ENCODE measurements at places on chromosomes 6 and 20.

DNA sequence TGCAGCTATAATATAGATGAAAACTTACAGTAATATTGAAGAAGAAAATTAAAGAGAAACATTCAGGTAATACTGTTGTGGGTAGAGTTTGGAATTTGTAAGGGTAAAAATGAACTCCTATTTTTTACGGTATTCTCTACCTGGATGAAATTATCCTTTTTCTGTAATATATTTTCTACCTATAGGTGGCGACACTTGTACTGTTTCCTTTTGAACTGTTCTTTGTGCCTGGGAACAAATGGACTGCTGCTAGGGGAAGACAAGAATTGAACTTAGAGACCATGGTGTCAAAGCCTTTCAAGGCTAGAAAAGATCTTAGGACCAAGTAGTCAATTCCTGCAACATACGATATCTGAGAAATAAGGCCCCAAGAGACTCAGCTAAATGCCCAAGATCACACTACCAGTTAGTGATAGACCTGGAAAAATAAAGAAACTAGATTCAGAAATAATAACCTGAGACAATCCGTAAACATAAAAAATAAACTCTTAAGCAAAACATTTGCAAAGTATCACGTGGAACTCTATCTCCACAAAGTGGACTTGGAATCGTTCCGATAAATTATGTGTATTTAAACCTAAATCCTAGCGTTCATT, 383.8 kb downstream of the TFAP2A start:
- DNase-seq, result no peak

DNA sequence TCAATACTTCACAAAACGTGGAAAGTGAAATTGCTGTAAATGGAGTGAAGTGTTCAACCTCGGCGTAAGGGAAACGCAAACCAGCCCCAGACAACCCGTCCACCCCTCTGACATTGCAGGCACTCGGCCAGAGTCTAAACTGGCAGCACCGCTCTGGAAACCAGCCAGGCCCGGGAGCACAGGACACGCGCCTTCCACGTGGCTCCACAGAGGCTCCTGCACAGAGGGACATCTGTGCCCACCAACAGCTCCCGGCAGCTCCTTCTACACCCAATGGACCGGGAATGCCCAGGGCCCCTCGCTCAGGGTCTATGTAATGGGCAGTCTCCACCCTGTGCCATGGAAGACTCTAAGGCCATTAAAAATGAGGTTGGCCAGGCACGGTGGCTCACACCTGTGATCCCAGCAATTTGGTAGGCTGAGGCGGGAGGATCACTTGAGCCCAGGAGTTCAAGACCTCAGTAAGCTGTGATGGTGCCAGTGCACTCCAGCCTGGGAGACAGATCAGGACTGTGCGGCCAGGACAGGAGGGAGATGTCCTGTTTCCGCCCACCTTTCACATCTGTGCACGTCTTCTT, 3.4 kb upstream of the HELZ2 start:
- no peak for DNase-seq

GRCh38 chr20:44406572-44407137, 51.2 kb downstream of the HNF4A start:
- no peak for DNase-seq

GRCh38 chr6:119037941-119038623, 40.4 kb downstream of the FAM184A start:
- DNase-seq, result no peak

- no peak for DNase-seq
Observed at GRCh38 chr6:82720992-82721391, 344.6 kb downstream of the UBE3D start.

- DNase-seq, result no peak
Observed at GRCh38 chr6:7148100-7148822, 40.5 kb downstream of the RREB1 start.

DNA sequence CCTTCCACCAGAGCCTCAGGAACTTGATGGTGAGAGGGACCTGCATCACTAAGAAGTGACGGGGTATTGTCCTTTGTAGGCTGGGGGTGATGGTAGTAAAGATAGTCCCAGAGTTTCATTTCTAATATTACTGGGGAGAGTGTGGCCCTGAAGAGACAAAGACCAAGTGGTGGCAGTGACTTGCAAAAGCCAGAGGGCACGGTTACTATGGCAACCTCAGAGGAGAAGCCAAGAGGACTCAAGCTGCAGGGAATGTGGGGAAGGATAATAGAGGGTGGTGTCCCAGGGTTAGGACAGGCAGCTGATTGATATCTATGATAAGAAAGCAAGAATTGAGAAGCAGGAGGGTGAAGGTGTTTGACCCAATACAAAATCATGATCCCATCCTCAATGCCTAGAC, 42.5 kb downstream of the HLA-G start:
- DNase-seq, result no peak

DNA sequence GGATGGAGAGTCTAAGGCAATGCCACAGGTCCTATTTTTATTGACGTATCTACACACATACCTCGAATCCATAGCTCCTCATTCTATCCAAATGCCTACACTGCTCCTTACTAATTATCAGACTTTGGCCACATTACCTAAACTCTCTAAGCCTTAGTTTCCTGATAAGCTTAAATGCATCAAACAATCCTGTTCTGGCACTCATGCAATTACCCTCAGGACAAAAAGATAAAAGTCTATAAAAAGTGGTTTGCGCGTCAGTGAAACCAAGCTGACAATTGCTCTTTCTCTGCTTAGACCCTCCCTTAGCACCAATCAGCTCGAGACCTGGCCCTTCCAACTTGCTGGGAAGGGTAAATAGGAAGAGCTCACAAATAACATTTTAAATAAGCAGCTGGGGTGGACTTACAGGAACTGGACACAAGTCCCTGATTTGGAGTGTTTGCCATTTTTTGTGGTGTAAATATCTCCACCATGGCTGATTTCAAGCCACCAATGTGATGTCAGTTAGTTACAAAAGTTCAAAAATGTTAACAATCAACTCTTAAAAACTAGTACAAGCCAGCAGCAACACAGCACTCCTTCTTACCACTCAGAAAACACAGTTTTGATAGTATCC, 7.2 kb upstream of the PLEKHG1 start:
- no peak for DNase-seq

DNA sequence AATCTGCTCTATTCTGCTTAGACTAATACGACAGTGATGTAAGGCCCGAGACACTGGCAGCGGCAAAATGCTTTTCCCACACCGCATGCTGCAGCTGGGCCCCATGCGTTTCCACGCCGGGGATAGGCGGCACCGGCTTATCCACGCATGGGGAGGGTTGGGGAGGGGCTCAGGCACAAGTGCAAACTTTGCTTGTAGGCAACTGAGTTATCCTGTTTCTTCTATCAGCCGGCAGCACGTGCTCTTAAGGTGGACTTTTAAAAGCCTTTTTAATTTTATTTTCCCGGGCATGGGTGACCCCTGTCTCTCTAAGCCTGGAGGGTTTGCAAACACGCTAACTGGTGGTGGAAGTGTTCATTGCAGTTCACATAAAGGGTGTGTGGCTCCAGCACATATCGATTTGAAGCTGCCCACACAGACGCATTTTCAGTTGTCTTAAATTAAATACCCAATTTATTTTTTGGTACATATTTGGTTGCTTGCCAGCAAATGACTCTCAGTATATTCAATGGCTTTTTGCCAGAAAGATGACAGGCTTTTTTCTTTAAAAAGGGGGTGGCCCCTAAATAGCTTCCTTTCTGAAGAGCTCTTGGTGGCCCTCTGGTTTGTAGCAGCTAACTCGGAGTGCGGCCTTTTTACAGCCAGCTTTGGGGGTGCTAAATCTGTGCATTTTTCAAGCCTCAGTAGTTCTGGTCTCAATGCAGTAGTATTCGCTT, 561.8 kb upstream of the AGPAT4 start:
- peak; percentile 52 for DNase-seq

GRCh38 chr6:42498473-42499128, 46.9 kb upstream of the TRERF1 start:
- no peak for DNase-seq

- DNase-seq, result no peak
Observed at GRCh38 chr20:607476-607875, 2.6 kb downstream of the TCF15 start.

DNA sequence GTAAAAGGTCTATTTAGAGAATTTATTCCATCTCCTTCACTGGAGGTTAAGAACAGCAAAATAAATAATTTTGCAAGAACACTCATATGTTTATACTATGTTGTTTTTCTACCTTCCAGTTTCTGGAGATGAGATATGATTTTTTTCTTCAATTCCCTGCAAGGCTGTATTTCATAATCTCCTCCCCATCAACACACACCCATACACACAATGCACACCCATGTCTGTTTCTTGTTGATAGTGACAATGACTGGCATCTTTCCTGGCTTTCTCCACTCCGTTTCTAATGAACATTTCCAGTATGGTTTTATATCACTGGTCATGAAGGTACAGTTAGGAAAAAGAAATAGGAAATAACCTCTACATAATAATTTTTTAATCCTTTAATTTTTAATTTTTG, 202.1 kb downstream of the ARHGAP18 start:
- no peak for DNase-seq

- DNase-seq, result no peak
Observed at GRCh38 chr6:87902383-87902782, 145.3 kb upstream of the SPACA1 start.

DNA sequence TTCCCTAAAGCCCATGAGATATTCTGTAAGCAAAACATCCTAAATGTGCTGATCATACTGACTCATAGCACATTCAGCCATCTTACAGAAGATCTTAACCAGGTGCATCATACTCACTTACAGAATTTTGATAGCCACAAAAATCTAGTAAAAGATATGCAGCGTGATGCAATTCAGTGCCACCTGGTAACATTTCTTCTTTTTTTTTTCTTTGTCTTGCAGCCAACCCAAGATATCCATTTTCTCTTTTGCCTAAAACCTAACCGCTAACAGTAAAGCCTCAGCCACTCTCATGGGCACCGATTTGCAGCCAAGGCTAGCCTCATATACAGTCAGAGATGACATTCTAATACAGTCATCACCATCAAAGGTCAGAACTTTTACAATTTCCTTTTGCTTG, 293.3 kb downstream of the HACE1 start:
- DNase-seq, result no peak

DNA sequence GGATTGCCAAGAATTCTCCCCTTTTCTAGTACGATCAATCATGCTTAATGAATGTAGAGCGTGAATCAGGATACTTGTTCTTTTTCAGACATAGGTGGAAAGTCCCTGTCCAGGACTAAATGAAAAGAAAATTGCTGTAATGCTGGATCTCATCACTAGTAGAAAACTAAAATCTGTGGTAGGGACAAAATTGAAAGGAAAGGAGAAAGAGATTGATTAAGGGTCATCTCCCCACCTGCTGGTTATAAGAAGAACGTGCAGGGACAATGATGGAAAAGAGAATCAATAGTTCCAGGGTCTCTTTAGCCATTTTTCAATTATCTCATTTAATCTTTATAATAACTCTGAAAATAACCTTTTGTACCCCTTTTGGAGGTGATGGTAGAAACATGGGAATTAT, 18.7 kb upstream of the HLA-DRB1 start:
- no peak for DNase-seq

DNA sequence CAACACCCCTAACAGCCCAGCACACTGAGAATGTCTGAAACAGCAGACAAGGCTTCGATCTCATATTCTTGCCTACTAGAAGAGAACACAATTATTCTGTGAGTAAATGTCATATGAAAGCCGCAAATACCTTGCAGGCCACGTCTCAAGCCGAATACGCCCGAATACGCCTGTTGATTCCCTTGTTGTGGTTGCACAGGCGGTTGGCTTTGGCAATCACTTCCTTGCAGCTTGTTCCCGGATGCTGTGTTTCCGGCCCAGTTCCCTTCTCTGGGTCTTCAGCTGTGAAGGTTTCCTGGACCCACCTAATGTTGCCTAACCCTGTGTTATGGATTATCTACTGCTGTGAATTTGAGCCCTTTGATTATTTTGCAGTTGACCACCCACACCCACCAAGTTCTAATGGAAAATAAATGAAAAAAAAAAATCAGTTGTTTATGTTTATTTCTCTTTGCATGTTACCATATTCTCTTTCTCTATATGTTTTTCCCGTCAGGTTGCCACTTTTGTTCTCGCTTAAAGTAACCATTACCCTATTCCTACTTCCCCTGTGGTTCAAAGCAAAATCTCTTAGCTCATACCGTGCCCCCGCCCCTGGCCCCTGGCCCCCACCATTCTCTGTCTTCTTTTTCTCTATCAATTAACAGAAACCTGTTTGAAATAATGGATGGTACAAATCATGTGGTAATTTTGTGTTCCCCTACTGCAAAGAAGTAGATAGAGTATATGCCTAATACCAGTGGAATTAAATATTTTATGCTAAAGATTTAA, 172.4 kb downstream of the ADGB start:
- no peak for DNase-seq

DNA sequence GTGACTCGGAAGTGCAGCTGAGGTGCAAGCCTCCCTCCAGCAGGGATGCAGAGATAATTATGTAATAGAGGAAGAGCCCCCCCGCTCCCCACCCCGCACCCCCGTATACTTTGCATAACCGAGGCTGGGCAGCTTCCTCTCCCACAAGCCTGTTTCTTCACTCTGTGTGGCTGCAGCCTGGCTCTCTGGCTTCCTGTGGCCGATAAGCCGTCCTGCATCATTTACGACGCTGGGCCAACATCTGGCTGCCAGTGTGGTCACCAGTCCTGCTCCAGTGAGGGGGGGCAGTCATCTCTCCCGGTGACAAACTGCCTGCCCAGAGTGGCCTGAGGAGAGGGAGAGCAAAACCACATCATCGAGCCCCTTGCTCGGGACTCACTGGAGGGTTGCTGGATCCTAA, 59.2 kb downstream of the RBM38 start:
- DNase-seq, result no peak

DNA sequence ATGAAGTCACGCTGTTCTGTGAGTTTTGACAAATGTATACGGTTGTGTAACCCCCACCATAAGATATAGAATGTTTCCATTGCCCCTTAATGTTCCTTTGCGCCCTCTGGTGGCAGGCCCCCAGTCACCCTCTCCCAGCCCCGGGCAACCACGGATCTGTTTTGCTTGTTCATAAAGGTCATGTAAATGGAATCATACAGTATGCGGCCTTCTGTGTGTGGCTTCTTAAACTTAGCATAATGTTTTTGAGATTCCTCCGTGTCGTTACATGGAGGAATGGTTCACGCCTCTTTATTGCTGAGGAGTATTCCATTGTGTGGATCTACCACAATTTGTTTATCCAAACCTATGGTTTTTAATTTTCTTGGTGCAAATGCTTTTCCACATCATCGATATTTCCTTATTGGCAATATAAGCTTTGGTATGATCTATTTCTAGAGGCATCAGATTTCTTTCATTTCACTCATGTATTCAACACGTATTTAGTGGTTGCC, 28.4 kb downstream of the LYRM2 start:
- peak; percentile 54 for DNase-seq

- peak; percentile 26 for DNase-seq
Observed at GRCh38 chr6:159418997-159419396, 249.8 kb downstream of the FNDC1 start.

- no peak for DNase-seq
Observed at GRCh38 chr6:12208190-12208589, 82.0 kb upstream of the EDN1 start.

- no peak for DNase-seq
Observed at GRCh38 chr20:36145877-36146707, 8.4 kb upstream of the EPB41L1 start.

GRCh38 chr6:135505648-135506047, 8.1 kb upstream of the AHI1 start:
- no peak for DNase-seq
